ENCODE measurements at places on chromosomes 6 and 20.
A peak's percentile ranks its signal among the peaks of the same experiment; 100 is the strongest.

DNA sequence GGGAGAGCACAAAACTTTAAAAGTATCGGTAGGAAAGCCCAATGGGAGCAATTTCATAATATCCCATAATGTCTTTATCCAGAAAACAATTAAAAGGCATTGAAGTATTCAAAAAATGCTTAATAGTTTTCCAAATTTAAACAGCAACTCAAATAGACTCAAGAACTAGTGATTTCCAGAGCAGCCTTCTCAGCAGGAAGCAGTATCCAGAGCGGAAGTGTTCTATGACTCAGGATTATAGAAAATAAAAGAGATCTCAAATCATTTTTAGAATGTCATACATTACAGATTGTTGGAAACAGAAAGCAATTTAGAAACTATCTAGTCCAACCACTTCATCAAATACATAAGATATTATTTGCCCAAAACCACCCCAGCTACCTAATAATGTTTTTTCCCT lies 79.3 kb downstream of the COL12A1 start:
- no peak for DNase-seq

DNA sequence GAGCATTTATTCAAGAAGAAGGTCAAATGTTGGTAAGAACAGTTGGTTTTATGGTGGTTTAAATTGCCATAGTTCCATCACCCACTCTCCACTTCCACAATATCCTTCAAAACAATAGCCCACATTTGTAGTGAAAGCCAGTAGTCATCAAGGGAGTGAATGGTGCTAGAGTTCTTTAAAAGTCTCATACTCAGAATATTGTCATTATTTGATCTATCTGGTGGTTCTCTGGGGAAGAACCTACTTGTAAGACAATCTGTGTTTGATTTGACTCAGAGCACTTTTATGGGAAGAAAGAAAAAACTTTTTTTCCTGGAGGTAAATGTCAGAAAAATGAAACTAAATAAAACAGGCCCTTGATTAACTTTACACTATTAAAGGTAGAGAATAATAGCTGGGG lies 893.8 kb downstream of the QKI start:
- no peak for DNase-seq

- no peak for DNase-seq
These were observed 19.1 kb downstream of the AFDN start for GRCh38 chr6:167845856-167846255.

GRCh38 chr6:81655696-81656095 lies 96.8 kb downstream of the TENT5A start:
- no peak for DNase-seq

GRCh38 chr6:109793792-109794191 lies 102.7 kb downstream of the FIG4 start:
- DNase-seq, result peak; percentile 42

DNA sequence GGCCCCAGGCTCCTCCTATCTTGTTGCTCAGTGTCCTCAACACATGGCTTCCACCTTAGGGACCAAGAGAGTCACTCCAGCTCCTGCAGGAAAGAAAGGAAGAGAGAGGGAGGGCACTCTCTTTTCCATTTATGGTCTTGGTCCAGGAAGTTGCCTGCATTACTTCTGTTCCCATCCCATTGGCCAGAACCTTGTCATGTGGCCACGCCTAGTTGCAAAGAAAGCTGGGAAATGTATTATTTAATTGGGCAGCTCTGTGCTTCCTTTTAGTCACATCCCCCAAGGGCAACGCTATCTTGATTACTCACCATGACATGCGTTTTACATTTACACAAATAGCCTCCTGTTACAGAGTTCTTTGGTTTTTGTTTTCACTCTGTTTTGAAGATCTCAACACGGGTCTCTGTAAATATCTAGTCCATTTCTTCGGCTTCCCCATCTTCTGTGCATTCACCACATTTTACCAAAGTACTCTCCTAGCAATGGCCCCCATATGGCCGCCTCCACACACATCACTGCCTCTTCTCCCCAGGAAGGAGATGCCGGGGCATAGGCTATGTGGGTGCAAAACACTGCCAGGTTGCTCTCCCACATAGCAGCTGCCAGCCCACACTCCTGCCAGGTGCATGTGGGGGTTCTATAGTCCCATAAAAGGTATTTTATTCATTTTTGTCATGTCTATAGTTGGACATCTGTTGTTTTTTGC lies 35.7 kb upstream of the ZMYND8 start:
- DNase-seq, result no peak

Data from putamen (tissue), 1 donor.